Omental fat pad (tissue), 4 donors: ENCODE measurements at places on chromosomes 1 and 21.

DNA sequence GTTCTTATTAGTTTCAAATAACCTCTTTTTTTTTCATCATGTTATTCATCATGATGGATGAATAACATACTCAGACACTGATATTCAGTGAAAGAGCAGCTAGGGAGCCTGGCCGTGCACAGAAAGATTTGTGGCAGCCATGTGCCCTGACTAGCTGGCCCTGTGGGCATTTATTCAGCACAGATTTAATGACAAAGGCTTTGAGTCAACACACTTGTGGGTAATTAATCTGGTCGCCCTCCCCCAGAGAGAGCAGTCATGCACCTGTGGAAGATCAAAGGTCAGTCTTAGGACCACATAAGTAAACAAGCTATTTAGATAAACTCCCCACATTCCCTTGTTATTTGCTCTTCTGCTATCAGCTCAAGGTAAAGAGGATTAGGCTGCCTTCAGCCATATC, 153.2 kb upstream of the HMCN1 start:
- DNase-seq, result no peak

DNA sequence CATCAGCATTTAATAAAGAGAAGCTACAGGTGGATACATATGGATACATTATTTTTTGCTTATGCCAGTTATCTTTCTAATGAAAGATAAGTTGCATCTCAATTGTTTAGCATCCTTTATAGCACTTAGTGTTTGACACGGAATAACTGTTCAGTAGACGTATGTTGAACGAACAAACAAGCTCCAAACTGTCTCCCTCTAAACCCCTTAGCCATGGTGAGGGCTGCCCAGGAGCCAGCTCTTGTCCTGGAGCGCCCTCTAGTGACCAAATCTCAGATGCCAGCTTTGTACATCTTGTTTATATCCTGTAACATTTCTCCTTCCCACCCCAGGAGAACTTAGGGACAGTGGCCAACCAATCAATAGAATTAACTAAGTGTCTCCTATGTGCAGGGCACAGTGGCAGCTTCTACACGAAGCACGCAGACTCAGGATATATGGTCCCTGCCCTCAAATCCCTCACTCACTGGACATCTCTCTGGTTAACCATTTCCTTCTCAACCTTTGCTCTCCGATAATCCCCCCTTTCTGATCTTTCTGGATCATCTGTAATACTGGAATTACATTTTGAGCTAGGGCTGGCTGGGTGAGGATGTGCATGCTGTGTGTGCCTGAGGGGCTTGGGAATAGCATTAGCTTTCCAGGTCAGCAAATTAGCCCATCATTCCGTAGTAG, 22.9 kb downstream of the KCNA10 start:
- DNase-seq, result peak; percentile 94

DNA sequence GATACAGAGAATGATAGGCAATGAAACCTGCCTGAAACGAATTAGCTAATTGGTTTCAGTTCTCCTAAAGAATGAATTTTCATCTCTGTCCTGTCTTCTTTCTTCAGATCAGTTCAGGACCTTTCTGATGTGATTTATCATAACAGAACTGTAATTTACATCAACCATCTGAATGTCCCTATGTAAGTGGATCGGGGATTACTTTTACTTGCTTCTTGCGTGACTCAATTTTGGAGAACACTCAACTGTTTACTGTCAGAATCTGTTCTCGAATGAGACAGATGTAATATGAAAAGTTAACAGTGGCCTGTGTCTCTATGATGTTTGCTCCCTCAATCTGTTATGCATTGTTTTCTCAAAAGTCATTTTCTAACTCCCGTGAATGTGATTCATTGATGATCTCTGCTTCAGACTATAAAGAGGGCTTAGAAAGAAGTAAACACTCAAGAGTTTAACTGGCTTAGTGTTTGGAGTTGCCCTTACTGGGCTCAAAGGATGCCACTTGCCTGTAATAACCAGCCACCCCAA, 111.0 kb downstream of the GABPA start:
- DNase-seq, result no peak

- peak; percentile 77 for DNase-seq
Measured at GRCh38 chr1:31954607-31955283, 16.6 kb upstream of the PTP4A2 start.

DNA sequence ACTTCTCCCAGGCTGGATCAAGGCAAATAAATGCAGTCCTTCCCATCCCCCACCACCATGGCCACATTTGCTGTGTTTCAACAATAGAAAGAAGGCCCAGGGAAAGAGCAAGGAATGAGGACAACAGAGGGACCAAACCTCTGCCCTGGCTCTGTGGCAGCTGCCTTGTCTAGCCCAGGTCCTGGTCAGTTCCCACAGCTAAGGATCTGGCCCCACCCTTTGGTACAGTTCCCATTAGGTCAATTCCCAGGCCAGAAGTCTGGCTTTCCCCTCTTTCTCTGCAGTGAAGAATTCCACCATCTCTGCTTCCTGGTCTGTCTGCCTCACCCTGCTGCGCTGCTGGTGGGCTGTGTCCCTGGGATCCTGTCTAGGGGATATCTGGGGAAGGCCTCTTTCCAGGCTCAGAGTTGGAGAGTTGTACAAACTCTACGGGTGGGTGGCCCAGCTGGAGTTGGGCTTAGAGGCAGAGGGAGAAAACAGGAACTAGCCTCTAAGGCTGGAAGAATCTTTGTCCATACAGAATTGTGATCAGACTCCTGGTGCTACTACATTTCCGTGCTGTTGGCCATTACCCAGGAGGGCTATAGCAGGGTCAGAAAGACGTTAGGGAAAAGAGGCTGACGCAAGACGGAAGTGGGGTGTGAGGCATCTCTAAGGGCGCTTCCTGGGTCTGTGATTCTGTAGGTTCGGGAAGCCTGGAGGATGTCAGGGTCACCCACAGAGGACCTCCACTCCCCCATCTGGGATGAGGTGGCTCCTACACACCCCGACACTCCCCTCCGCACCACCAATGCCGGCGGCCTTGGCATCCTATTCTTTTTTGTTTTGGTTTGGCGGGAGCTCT, 953 bp upstream of the NDUFS2 start:
- peak; percentile 57 for DNase-seq

DNA sequence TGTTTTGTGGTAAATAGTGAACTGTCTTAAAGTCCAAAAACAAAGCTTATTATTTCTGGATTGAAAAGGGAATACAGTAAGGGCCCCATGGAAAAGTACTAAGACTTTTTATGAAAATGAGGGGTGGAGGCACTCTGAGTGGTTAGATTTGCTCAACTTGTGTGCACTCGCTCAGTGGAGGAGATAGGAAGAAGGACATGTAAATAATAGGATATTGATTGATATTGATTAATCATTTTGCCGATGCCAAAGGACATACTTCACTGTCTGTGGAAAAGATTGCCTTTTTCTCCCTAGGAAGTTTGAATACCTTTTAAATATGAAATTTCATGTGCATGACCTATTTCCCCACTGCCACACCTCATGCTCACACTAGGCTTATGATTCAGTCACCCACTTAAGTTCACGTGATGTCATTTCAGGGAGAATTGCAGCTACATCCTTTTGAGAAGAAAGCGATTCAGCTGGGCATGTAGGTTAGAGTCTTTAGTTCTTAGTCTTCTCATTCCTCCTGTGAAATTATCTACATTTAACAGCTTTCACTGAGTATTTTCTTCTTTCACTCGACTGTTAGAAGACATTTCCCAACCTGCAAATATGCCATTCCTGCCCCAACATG, 5.0 kb downstream of the MTR start:
- DNase-seq, result no peak

- no peak for DNase-seq
Measured at GRCh38 chr1:75539230-75540116, 71.4 kb downstream of the SLC44A5 start.

DNA sequence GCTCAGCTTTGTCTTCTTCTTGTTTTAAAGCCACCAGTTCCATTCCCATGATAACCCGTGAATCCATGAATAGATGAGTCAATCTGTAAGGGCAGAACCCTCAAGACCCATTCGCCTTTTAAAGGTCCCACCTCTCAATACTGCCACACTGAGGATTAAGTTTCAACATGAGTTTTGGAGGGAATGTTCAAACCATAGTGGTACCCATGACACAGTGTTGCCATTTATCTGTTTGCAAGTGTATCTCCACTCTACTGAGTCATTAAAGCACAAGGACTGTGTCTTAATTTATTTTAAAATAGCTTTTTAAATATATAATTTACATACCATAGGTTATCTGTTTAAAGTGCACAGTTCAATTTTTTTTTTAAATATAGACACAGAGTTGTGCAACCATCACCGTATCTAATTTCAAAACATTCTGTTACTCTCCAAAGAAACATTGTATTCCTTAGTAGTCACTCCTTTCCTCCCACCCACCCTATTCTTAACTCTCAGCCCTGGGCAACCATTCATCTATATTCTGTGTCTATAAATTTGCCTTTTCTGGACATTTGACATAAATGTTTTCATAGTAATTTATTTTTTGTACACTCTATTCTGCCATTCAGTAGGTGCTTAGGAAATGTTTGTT, 4.8 kb upstream of the IL24 start:
- DNase-seq, result no peak

DNA sequence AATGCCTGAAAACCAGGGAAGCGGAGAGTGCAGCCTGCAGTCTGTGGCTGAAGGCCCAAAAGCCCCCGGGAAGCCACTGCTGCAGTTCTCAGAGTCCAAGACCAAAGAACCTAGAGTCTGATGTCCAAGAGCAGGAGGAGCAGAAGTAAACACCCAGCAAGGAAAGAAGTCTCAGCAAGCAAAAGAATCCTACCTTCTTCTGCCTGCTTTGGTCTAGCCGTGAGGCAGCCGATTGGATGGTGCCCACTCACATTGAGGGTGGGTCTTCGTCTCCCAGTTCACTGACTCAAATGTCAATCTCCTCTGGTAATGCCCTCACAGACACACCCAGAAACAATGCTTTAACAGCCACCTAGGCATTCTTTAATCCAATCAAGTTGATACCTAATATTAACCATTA, 217.5 kb downstream of the PLA2G4A start:
- no peak for DNase-seq

DNA sequence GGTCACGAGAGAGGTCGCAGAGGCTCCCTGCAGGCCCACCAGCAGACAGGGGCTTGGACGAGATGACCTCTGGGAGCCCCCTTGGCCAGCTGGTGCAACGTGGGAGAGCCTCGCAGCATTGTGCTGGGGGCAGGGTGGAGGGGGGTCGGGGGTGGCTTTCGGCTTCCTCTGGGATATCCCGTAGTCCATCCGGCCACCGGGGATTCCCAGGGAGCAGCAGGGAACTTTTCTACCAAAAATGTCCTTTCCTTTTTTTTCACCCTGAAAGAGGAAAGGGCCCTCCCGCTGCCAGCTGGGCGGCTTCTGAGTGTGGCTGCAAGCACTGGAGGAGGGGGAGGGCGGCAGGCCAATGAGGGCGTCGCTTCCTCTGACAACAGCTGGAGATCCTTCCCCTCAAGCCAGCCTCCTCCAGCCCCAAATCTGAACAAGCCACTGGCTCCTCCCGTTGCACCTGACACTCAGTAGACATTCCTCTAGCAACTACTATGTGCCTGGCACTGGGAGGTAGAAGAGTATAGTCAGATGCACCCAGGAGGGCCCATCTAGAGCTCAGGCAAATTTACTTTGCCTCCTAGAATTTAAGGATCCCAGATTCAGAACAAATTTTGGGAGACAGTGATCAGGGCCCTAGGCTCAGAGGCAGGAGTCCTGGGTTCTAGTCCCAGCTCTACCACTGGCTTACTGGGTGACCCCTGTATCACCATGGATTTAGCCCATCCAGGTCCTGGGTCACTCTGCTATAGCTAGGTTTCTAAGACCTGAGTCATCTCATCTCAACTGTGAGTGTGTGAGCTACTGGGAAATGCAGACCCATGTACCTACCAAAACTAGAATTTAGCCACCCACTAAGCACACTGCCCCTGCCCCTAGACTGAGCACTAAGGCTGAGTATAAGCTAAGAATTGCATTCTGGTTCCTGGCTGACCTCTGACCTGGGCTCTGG, 2.7 kb downstream of the MOB3C start:
- DNase-seq, result peak; percentile 68

DNA sequence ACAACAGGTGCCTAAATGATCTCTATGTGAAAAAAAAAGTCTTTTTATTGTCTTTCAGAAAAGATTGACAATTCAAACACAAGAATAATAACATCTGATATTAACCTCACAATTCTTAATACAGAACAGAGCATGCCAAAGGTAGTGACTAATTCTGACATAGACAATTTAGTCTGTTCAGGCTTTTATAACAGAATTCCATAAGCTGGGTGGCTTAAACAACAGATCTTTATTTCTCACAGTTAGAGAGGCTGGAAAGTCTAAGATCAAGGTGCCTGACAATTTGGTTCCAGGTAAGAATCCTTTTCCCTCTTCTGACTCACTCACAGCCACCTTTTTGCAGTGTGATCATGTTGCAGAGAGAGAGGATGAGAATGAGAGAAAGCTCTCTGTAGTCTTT, 27.0 kb downstream of the DPYD start:
- no peak for DNase-seq

DNA sequence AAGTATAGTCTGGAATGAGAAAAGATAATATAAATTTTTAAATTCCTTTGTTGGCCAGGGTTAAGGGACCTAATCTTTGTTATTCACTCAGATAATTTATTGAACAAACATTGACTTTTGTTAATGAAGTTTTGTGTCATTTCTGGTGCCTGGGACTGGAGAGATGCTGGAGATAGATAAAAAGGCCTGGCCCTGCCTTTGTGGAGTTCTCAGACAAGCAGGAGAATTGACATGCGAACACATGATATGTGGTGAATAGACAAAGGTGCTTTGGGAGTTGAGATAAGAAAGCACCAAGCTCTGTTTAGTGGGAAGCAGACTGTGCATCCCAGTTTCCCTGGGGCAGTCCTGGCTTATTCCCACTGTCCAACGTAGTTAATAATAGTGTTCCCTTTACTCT, 8.5 kb downstream of the C1orf21 start:
- no peak for DNase-seq

- DNase-seq, result no peak
Measured at GRCh38 chr1:242770366-242770765, 245.9 kb upstream of the PLD5 start.

GRCh38 chr1:18203645-18204044, 96.0 kb downstream of the IGSF21 start:
- no peak for DNase-seq

DNA sequence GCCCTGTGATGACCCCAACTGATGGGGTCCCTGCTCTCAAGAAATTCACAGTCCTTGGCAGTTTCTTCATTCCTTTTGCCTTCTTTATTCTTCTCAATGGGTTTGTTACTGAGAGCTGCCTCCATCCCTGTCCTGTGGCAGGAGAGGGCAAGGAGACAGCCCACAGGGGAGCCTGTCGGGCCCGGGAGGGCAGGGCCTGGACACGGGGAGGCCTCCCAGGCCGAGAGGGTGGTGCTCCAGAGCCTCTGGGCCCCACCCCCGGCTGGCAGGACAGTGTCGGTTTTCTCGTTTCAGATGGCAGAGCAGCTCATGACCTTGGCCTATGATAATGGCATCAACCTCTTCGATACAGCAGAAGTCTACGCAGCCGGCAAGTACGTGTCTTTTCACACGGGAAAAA, 36.2 kb downstream of the KCNAB2 start:
- DNase-seq, result no peak
